ENCODE measurements at places on chromosomes 2 and 18. TPM values are rescaled to one million over a fixed set of nuclear protein-coding genes. Genes with fewer than 3 reads are reported as not detected.

The ALPI gene
- not detected for total RNA-seq

DNA sequence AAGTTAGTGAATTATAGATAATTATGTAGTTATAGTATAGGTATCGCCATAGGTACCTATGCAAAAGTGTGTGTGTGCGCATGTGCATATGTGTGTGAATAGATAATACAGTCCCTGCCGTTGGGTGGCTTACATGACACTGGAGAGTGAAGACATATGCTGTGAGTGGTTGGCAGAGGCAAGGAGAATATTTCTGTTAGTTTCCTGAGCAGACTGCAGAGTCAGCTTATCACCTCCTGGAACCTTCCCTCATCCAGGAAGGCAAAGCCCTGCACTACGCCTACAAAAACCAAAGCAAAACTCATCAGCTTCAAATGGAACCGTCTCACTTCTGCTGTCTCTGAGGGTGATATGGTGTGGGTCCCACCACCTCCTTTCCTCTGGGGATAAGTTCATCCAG lies 181.9 kb downstream of the LRRTM1 start:
- DNase-seq, result no peak

- DNase-seq, result no peak
These were observed 213.2 kb downstream of the NDUFA10 start for GRCh38 chr2:239811806-239812560.

DNA sequence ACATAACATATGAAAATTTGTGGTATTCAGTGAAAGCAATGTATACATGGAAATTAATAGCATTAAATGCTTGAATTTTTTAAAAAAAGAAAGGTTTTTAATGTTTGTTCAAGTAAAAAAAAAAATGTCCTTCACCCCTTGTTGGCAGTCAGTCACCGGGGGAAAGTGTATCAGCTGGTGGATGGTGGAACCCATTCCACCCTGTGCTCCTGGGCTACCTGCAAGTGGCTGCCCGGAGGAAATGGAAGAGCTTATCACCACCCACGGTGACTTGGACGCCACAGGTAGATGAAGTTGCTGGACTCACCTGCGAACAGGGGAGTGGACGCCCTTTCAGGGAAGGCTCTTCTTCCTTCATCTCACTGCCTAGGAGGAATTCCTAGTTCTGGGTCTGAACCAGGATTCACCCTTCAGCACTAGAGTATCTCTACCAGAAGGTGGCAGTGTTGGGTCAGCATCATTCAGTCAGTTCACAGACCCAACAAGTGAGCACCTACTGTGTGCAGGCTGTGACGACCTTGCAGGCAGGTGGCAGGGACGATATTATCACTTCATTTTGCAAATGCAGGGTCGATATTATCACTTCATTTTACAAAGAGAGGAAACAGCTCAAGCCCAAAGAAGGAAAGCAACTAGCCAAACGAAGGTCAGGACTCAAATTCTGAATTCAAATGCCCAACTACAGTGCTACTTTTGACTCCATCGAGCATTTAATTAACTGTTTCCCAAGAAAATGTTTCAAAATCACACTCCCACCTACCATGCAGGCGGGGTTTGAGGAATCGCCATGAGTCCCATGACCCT lies 35.8 kb downstream of the CIB4 start:
- peak; percentile 65 for DNase-seq

The AQP12B gene
- total RNA-seq, result not detected

The FBXO15 gene
- 0.31 TPM for total RNA-seq

- DNase-seq, result no peak
These were observed 39.0 kb downstream of the ATP8B1 start for GRCh38 chr18:57764087-57764486.

DNA sequence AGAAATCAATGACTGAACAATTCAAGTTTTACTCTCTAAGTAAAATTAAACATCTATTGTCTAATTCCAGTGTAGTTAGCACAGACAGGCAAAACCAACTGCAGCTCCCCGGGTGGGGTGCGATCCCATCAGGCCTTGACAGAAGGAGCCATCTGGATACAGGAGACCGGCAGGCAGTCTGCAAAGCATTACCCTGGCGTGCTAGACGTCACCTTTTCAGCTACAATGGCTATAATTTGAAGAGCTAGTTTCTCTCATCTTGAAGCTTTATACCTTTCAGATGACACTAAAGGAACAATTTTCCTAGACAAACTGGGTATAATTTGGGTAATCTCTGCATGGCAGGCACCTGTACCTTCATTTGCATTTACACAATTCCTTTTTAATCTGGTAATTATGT lies 761.5 kb upstream of the SOX11 start:
- DNase-seq, result no peak

The EVX2 gene
- not detected for total RNA-seq

DNA sequence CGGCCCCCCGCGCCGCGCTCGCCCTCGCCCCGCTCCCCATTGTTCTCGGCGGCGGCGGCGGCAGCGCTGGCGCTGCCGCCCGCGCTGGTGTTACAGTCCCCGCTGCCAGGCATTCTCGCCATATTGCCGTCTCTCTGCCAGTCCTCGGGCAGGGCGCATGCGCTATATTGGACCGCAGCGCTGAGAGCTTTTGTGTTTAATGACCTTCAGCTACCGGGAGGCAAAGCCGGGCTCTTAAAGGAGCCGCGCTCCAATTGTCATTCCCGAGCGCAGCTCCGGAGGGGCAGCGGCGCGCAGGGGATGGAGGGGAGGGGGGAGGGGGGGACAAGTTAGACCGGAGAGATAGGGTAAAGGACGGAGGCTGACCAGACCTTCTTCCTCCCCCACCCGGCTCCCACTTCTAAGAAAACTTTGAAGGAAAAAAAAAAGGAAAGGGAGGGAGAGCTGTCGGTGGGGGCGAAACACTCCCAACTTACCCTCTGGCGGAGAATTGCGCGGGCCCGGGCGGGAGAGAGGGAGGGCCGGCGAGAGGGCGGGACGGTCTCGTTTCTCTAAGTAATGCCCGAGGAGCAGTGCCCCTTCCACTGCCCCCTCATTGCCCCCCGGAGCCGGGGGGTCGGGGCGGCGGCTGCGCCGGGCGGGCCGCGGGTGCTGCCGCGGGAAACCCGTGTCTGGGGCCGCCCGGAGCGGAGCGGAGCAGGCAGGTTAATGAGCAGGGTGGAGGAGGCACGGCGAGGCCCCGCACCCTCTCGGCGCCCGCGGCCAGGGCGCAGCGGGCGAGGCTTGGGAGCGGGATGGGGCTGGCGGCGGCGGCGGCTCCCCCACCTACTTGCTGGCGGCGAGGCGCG lies at the start of gene KCTD1:
TSS of gene KCTD1 (minus strand) at position 139 of the 848 bp plus-strand sequence. CDS start at position 122, 17 bp downstream.
- DNase-seq, result peak; percentile 73

The SANBR gene
- total RNA-seq, result 26.7 TPM

The APLF gene
- 3.7 TPM for total RNA-seq

The MTIF2 gene
- 63.9 TPM for total RNA-seq

DNA sequence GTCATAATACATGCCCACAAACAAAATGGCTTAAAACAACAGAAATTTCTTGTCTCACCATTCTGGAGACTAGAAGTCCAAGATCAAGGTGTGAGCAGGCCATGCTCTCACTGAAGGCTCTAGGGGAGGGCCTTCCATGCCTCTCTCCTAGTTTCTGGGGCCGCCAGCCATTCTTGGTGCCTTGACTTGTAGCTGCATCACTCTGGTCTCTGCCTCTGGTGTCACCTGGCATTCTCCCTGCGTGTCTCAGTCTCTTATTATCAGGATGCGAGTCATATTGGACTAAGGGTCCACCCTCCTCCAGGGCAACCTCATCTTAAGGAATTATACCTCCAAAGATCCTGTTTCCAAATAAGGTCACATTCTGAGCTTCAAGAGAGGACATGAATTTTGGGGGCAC lies 76.1 kb downstream of the KCNF1 start:
- peak; percentile 49 for DNase-seq

The DQX1 gene
- total RNA-seq, result not detected

GRCh38 chr2:130341562-130342019 lies 1.1 kb upstream of the IMP4 start:
- no peak for DNase-seq

DNA sequence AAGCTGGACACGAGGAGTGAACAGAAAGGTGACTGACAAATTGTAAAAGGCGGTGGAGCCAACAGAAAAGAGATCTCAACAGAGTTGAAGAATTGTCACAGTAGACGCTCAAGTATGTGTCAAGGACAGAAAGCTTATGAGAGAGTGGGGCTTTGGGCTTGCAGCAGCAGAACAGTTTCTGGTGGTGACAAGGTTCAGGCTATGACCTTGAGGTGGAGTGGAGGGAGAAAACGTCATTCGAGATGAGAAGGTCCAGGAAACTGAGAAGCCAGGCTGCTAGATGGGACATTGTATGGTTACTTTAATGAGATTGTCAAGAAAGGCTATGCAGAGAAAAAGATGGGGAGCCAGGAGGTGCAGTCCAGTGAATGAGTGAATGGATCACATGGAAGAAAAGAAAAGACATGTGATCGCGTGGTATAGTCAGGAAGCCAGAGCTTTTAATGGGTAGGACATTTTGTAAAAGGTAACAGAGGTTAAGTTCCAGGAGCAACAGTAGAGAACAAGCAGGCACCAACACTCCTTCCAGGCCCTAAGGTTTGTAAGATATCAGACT lies 91.1 kb upstream of the EPC2 start:
- DNase-seq, result no peak

GRCh38 chr2:64869126-64869525 lies 120.1 kb upstream of the SLC1A4 start:
- DNase-seq, result no peak

The COLEC12 gene
- 0.02 TPM for total RNA-seq

GRCh38 chr2:20541651-20542050 lies 94.8 kb downstream of the RHOB start:
- no peak for DNase-seq

DNA sequence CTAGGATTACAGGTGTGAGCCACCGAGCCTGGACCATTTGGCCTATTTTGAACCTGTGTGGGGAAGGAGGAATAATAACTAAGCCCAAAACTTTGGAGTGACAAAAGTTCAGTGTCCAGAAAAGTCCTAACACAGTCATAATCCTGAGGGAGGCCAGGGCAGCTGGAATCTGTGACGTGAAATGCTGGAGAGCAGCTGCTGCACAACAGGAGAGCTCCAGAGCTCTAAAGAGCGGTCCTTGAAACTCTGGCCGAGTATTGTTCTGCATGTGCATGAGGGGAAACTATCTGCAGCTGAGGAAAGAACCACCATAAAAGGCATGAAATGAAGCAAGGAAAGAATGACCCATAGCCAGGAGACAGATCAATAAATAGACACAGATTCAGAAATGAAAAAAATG lies 27.8 kb downstream of the HADHA start:
- DNase-seq, result no peak

The CGREF1 gene
- total RNA-seq, result 0.40 TPM

GRCh38 chr18:59575995-59576394 lies 121.2 kb downstream of the CCBE1 start:
- no peak for DNase-seq

DNA sequence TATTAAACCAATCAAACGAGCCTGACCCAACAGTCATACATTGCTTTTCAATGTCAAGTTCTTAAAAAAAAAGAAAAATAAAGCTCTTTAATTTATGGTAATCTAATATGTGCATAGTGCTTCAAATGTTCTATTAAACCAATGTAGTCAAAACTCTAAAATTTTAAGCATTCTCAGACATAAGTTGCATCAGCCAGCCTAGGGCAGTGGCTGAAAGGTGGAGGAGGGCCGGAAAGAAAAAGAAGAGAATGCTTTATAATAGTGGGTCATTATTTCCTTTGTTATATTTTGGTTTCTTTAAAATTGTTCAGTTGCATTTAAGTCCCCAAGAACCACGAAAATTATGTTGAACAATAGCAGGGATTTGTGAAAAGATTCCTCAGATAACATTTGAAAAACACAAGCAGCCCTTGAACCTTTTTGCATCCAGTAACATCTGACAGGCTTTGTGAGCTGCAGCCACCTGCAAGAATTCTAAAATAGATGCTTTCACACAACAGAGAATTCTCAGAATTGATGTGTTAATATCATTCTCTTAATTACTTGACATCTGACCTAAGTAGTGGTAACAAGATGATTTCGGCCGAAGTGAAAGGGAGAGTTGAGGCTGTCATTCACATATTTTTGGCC lies 252.1 kb downstream of the CDCA7 start:
- DNase-seq, result no peak

GRCh38 chr2:146143971-146144370 lies 1624.1 kb upstream of the ZEB2 start:
- no peak for DNase-seq

The POTEC gene
- 0.98 TPM for total RNA-seq

- peak; percentile 75 for DNase-seq
These were observed 103.5 kb downstream of the DNER start for GRCh38 chr2:229610872-229611271.

DNA sequence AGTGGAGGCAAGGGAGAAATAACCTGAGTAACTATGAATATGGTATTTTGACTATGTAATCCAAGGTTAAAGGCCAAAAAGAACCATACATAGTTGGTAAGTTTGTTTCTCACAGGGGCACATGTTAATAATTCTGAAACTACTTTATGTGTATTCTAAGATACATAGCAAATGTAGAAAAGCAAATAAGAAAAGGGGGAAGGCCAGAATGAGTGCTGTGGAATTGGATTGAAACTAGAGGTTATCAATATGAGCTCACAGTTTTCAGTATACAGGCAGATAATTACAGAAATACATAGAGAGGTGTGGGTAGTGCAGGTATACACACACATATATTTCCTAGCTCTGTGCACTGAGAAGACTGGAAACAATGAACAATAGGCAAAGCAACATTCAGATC lies 13.7 kb downstream of the INO80C start:
- no peak for DNase-seq

DNA sequence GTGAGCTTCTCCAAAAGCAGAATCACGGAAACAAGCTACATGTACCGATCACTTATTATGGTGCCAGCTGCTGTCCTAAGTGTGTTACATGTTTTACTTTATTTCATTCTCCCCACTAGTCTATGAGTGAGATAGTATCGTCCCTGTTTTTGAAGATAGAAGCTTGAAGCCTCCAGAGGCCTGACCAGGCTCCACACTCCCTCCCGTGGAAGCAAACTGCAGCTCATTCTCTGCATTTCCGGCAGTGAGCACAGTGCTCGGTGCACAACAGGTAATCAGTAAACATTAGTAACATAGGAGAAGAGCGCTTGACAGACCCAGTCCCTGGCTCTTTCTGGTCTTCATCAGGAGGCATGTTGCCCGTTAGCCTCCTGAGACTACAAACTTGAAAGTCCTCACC lies 72.9 kb downstream of the ZBTB7C start:
- no peak for DNase-seq

DNA sequence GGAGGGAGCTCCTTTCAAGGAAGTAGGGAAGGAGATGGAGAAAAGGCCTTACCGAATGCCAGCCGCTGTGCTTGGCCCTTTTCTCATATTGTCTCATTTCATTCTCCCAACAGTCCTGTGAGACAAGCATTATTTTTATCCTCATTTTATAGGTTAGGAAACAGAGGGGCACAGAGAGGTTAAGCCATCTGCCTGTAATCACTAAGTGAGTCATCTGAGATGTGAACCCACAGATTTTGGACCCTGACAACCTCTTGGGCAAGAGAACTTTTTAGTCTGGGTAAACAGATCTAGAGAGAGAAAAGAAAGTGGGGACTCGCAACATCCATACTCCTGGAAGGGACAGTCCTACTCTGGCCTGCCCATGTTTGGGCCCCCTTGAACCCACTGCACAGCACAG lies 91.7 kb upstream of the LCLAT1 start:
- no peak for DNase-seq

- DNase-seq, result peak; percentile 73
These were observed 83.2 kb upstream of the FRZB start for GRCh38 chr2:182949572-182950189.

- no peak for DNase-seq
These were observed 1894.5 kb upstream of the CELF4 start for GRCh38 chr18:39460136-39460535.
